ENCODE measurements at places on chromosomes 4 and X. TPM values are rescaled to one million over a fixed set of nuclear protein-coding genes. Genes with fewer than 3 reads are reported as not detected.

MXD4 gene
- total RNA-seq, result 13.9 TPM

MED14 gene
- total RNA-seq, result 34.1 TPM

DNA sequence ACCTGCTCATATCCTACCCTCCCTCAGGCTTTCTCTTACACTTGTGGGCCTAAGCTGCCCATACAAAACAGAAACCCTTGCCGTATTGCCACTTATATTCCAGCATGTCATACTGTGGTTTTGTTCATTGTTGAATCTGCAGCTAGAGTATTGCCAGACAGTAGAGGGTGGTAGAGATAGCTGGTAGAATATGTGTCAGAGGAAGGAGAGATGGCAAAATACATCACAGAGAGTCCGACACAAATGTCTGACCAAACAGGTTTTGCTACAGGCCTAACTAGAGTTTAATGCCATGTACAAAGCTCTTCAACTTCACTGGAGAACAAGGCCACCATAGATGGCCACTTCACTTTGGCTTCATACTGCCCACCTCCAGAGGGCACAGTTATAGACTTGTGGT, 160.1 kb downstream of the EFHC2 start:
- no peak overlapping the region for H3K4me3 ChIP-seq
- H3K4me1 ChIP-seq, result peaks cover 7% of the 10 kb centered on the region
- no peaks in the 10 kb centered on the region for H3K36me3 ChIP-seq
- no peak for DNase-seq

DNA sequence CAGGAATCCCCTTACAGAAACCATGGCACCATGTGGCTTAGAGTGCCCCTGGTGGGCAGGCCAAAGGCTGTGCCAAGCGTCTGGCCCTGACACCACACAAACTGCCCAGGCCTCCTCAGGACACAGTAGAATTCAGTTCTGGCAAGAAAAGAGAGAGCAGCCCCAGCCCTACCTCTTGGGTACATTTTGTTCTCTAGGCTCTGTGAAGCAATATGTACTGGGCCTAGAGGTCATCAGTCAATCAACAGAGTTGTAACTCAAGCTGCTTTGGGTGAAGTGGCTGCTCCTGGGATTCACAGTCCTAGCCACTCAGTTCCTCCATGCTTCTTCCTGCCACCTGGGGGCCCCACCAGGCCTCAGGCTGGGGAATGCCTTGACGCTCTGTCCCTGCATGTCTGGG, 158.1 kb upstream of the MAMLD1 start:
- peaks cover 8% of the 10 kb centered on the region for H3K4me1 ChIP-seq
- peaks cover 6% of the 10 kb centered on the region for H3K27me3 ChIP-seq

- peaks cover 11% of the 10 kb centered on the region for H3K4me1 ChIP-seq
- no peaks in the 10 kb centered on the region for H3K27me3 ChIP-seq
- H3K4me3 ChIP-seq, result no peak overlapping the region
- no peak overlapping the region for H3K27ac ChIP-seq
- no peaks in the 10 kb centered on the region for H3K36me3 ChIP-seq
Observed at GRCh38 chrX:129599996-129600395, 54.8 kb downstream of the APLN start.

DNA sequence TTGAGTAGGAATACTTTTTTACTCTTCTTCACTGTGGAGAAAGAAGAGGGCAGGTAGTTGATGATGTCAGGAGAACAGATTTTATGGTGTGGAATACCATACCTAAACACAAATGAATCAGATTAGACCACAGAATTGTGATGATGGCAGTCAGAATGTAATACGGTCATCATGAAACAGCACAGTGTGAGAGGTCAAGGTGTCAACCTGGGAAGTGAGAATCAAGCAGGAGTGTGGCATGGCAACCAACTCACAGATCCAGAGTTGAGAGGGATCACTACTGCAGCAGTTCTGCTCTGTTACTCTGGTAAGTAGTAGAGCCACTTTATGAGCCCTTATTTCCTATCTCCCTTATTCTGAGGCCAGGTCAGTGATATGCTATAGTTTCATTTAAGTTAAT, 27.7 kb downstream of the METTL14 start:
- H3K4me1 ChIP-seq, result peaks cover 9% of the 10 kb centered on the region
- H3K36me3 ChIP-seq, result peaks cover 15% of the 10 kb centered on the region
- no peak overlapping the region for H3K4me3 ChIP-seq
- DNase-seq, result no peak

GRCh38 chr4:61866378-61867030, 666.4 kb downstream of the ADGRL3 start:
- H3K27ac ChIP-seq, result no peak overlapping the region
- no peak for DNase-seq
- H3K4me1 ChIP-seq, result no peaks in the 10 kb centered on the region
- no peaks in the 10 kb centered on the region for H3K36me3 ChIP-seq
- no peak overlapping the region for H3K4me3 ChIP-seq

All from natural killer cell treated with Interleukin-12 subunit alpha and Interleukin-12 subunit beta and Interleukin-15 and Interleukin-18, amount 100 ng/mL, for 72 hours (primary cell).